ENCODE measurements at places on chromosomes 3 and 15.
A peak's percentile ranks its signal among the peaks of the same experiment; 100 is the strongest.

GRCh38 chr3:126351771-126352475, 5.3 kb downstream of the KLF15 start:
- DNase-seq = no peak

DNA sequence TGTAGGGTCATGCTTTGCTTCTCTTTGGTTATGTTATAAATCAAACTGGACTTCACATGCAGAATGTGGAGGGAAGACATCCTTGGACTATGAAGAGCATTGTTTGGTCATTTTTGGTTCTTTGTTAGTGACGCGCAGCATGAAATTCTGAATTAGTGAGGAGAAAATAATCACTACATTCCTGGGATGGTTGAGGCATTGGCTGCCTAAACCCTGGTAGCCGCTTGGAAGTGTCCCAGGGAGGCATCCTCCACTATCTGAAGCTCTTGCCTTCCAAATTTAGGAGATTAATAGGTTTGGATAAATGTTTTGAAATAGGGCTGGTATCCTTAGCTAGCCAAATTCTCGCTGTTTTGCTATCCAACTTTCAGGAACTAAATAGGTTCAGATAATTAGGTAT, 96.2 kb downstream of the CLSTN2 start:
- no peak for DNase-seq

- no peak for DNase-seq
These were observed 169.0 kb downstream of the TBC1D5 start for GRCh38 chr3:17573396-17573795.

DNA sequence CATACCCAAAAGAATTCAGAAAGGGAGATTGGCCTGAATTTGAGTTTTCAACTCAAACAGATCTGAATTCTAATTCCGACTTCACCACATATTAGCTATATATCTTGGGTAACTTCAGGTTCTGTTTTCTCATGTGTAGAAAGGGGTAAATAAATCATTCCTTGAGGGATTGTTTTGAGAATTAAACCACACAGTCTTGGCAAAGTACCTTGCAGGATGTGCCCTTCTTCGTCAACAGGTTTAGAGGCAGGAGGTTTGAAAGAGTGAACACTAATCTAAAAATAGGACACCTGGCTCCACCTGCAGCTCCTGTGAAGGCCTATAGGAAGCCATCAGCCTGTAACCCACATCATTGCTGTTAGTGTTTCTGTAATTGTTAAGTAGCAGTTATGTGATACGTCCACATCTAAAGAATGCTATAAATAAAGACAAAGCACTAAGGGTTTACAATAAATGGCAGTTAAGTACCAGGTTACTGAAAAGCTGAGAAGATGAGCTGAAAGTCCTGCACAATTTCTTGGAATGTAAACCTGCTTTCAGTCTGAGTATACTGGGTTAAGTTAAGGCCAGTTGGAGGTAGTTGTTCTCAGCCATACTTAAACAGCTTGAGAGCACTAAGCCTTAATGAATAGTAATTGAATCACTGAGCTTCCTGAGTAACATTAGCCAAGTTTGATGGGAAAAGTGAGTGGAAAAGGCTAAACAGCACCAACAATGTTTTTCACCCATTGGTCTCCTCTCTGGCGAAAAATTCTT, 6.0 kb downstream of the CCDC80 start:
- DNase-seq = peak; percentile 57

GRCh38 chr15:64092075-64092820, 1.4 kb downstream of the CIAO2A start:
- peak; percentile 28 for DNase-seq

DNA sequence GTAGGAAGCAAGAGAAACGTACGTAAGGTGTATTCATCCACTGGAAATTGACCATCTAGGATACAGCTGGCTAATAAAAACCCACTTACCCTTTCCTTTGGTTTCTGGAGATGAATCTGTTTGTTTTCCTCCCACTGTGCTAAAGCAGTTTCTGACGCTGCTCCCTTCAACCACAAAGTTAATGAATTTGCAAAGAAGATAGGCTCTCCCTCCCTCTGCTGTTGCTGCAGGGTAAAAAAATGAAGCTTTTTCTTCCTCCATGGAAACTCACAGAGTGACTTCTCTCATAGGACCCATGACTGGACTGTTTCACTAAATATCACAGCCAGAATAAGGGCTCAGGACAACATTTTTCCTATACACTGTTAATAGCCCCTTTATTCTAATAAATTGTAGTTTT, 172.1 kb upstream of the LRRN1 start:
- no peak for DNase-seq

GRCh38 chr3:58005669-58006068, 2.6 kb upstream of the FLNB start:
- peak; percentile 12 for DNase-seq

DNA sequence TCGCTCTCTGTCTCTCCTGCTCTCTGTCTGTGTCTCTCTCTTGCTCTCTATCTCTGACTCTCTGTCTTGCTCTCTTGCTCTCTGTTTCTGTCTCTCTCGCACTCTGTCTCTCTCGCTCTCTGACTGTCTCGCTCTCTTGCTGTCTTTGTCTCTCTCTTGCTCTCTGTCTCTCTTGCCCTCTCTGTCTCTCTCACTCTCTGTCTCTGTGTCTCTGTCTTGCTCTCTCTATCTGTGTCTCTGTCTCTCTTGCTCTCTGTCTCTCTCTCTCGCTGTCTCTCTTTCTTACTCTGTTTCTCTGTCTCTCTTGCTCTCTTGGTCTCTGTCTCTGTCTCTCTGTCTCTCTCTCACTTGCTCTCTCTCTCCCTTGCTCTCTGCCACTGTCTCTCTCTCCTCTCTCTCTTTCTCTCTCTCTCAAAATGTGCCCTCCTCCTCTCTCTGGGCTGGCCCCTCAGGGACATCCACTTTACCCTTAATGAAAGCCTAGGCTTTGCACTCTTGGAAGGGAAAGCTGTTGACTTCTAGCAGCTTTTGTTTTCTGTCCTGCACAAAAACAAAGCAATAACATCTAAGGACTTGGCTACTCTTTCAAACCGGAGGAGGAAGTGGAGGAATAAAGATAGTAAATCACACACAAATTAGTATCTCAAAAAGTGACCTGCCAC, 73.9 kb upstream of the NR2E3 start:
- DNase-seq = no peak

- DNase-seq = peak; percentile 67
These were observed 65.7 kb upstream of the ALDH1L1 start for GRCh38 chr3:126245811-126246727.

DNA sequence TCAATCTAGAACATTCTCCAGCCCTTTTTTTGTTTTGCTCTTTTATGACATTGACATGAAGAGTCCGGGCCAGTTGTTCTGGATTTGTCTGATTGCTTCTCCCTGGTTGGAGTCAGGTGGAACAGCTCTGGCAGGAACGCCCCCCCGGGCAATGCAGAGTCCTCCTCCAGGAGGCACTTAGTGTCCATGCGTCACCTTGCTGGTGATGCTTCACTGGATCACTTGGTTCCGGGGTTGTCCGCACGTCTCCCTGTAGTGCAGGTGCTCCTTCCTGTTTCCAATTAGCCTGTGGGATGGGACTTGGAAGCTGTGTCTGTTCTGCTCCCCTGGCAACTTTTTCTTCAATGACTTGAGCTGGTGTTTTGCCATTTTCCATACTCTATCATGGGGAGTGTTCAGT, 9.8 kb downstream of the CSK start:
- no peak for DNase-seq

- no peak for DNase-seq
These were observed 170.0 kb downstream of the TMEM108 start for GRCh38 chr3:133208184-133208583.

DNA sequence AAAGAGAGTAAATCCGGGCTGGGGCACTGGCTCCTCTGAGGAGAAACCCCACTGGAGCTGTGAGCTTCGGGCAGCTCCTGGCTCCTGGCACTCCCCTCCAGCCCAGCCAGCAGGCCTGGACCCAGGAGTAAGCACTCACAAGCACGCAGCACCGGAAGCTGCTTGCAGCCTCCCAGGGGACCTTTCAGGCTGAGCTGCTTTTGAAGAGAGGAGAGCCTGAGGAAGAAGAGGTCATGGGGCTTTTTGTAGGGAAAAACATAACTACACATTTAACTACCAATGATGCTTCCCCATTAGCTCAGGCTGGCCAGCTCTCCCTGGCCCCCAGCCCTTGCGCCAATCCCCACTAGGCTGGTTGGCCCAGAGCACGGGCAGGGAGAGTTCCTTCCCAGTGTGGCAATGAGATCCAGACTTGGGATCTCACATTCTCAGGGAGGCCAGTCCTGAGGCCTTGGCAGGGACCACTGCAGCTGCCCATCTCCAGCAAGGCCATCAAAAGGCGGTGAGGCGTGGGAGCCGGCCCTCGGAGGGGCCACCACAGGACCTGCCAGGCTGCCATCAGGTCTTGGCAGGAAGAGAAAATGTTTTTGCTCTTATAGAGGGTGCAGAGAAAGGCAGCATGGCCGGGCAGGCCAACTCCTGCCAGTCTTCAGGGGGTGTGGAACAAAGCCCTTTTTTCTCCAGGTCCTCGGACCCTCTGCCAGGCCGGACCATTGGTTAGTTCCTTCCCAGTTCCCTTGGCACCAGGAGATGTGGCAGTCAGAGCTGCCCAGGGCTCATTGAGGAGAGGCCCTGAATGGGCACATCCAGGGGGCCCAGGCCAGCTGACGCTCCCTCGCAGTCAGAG, 41.5 kb upstream of the MFGE8 start:
- peak; percentile 69 for DNase-seq

GRCh38 chr15:81506071-81506470, 132.1 kb upstream of the TMC3 start:
- no peak for DNase-seq

- DNase-seq = no peak
These were observed 47.9 kb upstream of the LIPC start for GRCh38 chr15:58383876-58384275.

DNA sequence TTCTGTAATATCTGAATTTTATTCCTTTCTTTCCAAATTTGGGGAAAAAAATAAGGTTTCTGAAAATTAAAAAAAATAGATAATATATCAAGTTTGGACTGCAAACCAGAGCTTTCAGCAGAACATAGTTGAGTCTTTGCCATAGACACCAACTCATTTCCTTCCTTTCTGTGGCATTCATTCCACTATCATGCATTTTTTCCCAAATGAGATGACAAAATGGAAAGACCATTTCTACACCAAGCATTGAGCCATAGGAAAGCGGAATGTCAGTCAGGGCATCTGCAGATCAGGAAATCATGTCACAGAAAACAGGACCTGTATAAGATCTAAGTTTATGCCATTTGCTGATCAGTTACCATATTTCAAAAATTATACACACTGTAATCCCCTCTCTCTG, 333.3 kb upstream of the THBS1 start:
- no peak for DNase-seq

GRCh38 chr3:183178833-183179549, 16.5 kb upstream of the LAMP3 start:
- DNase-seq = peak; percentile 68

GRCh38 chr3:3817865-3818264, 18.6 kb downstream of the LRRN1 start:
- DNase-seq = no peak

DNA sequence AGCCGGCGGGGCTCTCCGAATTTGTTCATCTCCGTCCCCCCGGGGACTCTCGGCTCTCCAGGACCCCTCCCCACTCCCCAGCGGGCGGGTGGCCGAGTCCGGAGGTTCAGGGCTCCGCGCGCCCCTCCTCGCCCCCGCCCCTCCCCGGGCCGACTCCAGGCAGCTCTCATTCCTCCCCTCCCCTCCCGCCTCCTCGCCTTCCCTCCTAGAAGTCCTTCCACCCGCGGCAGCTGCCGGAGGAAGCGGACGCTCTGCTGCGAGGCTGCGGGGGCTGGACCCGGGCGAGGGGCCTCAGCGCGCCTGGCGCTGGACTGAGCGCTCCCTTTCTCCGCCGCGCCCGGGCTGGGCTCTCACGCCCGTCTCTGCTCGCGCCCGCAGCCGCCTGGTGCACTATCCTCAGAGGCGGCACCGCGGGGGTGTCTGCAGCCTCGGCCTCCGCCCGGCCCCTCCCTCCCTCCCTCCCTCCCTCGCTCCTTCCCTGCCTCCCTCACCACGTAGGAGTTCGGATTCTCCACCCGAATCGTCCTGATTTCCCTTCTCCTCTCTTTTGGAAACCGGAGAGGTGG, at the start of gene ROBO2:
Gene ROBO2, plus strand, starts transcription at position 494 of the 566 bp plus-strand sequence. CDS start 687 bp downstream, outside the sequence.
- peak; percentile 93 for DNase-seq

DNA sequence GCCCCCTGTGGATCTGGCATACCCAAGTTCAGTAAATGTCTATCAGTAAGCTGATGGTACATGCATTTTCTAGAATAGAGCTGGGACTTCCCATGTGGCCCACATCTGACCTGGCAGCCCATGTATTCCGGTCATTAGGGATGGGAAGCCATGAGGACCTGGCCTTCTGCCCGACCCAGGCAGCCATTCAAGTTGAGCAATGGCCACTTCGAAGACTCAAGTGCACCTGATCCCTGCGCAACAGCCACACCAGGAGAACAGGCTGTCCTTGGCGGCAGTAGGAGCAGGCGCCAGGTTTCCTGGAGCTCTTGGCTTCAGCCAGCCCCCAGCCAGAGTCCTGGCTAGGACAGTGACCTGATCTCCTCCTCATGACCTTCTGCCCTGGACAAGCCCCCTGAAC, 14.6 kb downstream of the HEMK1 start:
- DNase-seq = no peak
